ENCODE measurements at places on chromosomes 1 and 21.

- no peak for DNase-seq
These were observed 176.8 kb upstream of the SAMSN1 start for GRCh38 chr21:14722841-14723483.

GRCh38 chr1:58430421-58431275 lies 115.9 kb downstream of the OMA1 start:
- DNase-seq: no peak

GRCh38 chr1:196152975-196153374 lies 455.3 kb downstream of the KCNT2 start:
- no peak for DNase-seq

GRCh38 chr1:117959364-117959763 lies 29.8 kb downstream of the WDR3 start:
- no peak for DNase-seq

GRCh38 chr1:184197831-184198230 lies 146.3 kb downstream of the TSEN15 start:
- no peak for DNase-seq

- no peak for DNase-seq
These were observed 72.4 kb downstream of the JAK1 start for GRCh38 chr1:64893921-64894320.

GRCh38 chr1:67726224-67726623 lies 41.2 kb downstream of the GADD45A start:
- no peak for DNase-seq

DNA sequence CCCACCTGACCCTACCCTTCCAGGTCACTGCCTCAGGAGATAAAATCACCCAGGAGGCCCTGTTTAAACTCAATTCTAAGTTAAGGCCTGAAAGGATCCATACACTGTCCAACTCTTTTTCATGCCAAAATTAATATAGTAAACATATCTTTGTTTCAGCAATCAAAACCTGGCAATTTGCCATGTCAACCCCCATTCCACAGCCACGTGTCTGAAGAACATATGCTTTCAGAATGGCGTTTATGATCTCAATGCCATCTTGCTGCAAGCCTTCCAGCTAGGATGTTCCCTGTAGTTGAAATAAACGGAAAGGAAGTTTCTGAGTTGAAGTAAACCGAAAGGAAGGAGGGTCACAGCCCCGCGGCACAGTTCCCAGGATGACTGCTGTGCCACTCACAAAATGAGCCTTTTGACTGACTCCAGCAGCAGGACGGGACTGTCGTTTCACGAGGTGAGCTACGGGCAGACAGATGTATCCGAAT lies 472.0 kb downstream of the SMYD3 start:
- no peak for DNase-seq

- peak; percentile 88 for DNase-seq
These were observed 13.5 kb downstream of the ADAMTSL4 start for GRCh38 chr1:150562446-150563339.

DNA sequence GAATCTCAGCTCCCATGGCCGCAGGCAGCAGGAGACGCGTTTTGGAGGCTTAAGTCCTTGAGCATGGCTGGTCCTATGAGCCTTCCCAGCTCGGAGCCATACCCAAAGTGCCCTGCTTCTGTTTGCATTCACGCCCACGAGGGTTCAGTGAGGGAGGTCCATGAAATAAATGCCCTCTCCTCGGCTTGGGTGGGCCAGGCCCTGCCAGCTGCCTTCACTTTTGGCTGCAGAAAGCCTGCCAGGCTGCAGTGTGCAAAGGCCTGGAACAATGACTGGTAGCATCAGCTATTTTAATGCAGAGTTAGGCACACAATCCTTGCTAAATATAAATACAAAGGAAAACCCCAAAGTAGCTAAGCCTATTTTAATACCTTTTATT lies 49.4 kb downstream of the H3-3A start:
- DNase-seq: no peak

DNA sequence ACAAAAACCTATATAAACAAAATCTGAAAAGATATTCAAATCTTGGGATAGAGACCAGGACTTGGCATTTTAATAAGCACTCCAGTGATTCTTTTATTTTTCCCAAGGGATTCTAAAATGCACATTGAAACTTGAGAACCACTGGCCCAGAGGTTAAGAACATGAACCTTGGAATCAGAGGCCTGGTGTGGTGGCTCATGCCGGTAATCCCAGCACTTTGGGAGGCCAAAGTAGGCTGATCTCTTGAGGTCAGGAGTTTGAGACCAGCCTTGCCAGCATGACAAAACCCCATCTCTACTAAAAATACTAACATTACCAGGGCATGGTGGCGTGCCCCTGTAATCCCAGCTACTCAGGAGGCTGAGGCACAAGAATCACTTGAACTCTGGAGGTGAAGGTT lies 12.9 kb upstream of the CEP85 start:
- no peak for DNase-seq

GRCh38 chr1:46394872-46395465 lies 852 bp downstream of the FAAH start:
- DNase-seq: no peak

- no peak for DNase-seq
These were observed 89.3 kb downstream of the PLD5 start for GRCh38 chr1:242435200-242435599.

GRCh38 chr1:242205622-242206489 lies 207.0 kb upstream of the MAP1LC3C start:
- DNase-seq: no peak

DNA sequence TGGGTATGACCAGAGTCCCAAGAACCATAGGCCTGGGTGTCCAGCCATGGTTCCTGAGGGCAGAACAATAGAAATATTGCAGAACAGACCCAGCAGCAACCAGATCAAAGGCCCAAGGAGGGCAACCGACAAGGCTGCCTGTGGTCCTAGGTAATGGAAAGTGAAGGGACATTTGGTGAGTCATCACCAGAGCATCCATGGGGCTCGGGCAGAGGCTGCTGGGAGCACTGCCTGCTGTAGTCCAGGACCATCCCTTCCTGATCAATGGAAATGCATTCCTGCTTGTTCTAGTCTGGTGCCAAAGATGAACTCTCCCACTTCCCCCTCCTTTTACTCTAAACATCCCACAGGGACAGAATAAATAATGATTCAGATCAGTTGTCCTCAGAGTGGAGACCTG lies 172.8 kb upstream of the CACNA1E start:
- no peak for DNase-seq

GRCh38 chr21:23578027-23578426 lies 2029.3 kb downstream of the MRPL39 start:
- DNase-seq: no peak

GRCh38 chr21:32371913-32372314 lies 20.9 kb downstream of the URB1 start:
- DNase-seq: no peak

DNA sequence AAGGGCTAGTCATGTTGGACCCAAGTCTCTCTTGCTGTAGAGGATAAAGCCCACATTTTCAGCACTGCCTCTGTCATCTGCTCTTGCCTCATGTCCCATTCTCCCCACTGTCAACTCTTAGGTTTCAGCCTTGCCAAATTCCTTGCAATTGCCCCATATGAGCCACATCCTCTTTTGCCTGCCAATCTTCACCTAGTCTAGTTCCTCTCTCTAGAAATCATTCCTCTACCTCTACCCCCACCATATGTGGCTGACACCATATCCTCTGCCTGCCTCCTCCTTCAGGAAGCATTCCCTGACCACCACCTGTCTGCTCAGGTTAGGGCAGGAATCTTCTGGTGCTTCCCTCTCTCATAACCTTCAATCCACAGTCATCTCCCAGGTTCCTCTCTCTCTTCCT lies 38.2 kb downstream of the SLC9A1 start:
- DNase-seq: no peak

GRCh38 chr1:160494620-160495019 lies 28.4 kb downstream of the SLAMF6 start:
- DNase-seq: no peak

DNA sequence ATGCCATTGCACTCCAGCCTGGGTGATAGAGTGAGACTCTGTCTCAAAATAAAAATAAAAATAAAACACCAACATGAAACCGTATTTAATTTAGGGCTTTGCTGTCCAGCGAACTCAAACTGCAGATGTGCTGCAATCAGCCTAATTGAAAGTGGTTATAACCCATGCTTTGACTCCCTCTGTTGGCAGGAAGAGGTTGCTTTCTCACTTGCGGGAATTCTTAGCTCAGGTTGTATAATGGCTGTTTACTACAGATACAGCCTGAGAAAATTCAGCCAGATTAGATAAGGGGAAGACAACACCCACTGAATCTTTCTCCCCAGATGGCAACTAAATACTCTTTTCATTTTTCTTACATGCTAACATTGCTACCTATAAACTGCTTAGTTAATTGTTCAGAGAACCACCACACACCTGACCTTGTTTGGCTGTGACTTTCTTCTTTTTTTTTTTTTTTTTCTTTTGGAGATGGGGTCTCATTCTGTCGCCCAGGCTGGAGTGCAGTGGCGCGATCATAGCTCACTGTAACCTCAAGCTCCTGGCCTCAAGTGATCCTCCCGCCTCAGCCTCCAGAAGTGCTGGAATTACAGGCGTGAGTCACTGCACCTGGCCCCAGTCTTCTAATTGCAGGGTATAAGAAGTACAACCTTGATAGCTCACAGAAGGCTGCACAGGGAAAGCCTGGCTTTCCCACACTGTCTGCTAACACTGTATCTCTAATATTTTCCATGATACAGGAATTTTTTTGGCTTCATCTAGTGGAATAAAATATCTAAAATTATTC lies 34.6 kb downstream of the DNTTIP2 start:
- DNase-seq: no peak

Measured in stimulated activated CD8-positive, alpha-beta memory T cell treated with anti-CD3 and anti-CD28 coated beads, Interleukin-7, amount 100 ng/mL, for 48 hours (primary cell).